ENCODE measurements at places on chromosomes 16 and 17. TPM values are rescaled to one million over a fixed set of nuclear protein-coding genes. Genes with fewer than 3 reads are reported as not detected.

Gene NTN1
- 3.1 TPM for total RNA-seq

GRCh38 chr17:4204710-4205173 lies 59.0 kb downstream of the ANKFY1 start:
- DNase-seq = no peak

Gene NKD1
- total RNA-seq = not detected

DNA sequence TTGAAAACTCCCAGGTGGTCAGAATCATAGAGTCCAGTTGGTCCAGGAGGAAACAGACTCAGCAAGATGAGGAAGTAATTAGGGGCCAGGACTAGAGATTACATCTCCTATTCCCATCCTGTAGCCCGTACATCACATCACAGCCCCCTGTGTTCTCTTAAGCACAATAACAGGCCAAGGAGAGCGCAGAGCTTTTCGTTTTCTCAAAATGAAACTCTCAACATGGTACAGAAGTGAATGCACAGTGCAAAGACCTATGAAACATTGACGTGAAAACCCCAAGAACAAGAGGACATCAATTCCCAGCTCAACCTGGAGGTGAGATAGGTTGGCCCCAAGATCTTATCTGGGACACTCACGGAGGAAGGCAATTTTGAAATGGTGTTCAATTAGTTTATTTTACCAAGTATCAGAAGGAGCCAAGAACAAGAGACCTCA lies 9.0 kb downstream of the PIK3R5 start:
- DNase-seq = no peak

DNA sequence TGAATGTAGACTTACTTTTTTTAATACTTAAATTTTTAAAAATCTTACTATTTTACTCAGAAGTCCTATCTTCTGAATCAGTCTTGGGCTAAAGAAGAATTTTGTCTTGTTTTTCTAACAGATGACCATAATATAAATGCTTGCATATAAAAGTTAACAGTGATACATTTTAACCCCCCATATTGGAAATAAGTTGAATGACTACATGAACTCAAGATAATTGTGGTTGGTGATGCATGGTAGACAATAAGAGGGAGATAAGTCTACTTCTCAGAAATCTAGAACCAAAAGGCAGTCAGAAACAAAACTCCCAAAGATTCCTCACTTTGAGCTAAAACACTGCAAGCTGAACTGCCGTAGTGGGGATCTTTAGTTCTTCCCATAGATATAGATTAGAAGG lies 868.4 kb upstream of the SOX9 start:
- no peak for DNase-seq

- DNase-seq = peak; percentile 34
Observed at GRCh38 chr17:13024526-13025257, 6.9 kb upstream of the ELAC2 start.

Gene TEKT5
- total RNA-seq = not detected
